ENCODE measurements at places on chromosomes 3 and 15. TPM values are rescaled to one million over a fixed set of nuclear protein-coding genes. Genes with fewer than 3 reads are reported as not detected.

DNA sequence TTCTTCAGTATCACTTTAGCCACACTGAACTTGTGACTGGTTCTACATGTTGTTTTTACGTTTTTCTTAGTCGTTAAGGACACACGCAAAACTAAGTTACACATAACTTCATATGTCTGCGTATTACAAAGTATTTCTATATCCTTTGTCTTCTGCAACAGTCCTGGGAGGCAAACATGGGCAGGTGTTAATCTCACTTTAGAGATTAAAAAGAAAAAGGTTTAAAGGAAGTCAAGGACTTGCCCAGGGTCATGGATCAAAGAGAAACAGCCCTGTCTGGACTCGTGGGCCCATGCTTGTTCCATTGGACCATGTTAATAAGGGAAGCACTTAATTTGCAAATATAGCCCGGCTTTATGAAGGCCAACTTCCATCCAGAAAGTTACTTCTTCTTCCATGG, 98.6 kb upstream of the LPP start:
- H3K36me3 ChIP-seq: no peaks in the 10 kb centered on the region
- peaks cover 5% of the 10 kb centered on the region for H3K4me1 ChIP-seq
- no peak overlapping the region for H3K27ac ChIP-seq
- H3K4me3 ChIP-seq: no peak overlapping the region

PAK6 gene
- total RNA-seq: 0.73 TPM

- no peak for DNase-seq
- H3K4me1 ChIP-seq: no peaks in the 10 kb centered on the region
- no peak overlapping the region for H3K4me3 ChIP-seq
- H3K27me3 ChIP-seq: peaks cover 2% of the 10 kb centered on the region
- H3K27ac ChIP-seq: no peak overlapping the region
Observed at GRCh38 chr15:100672959-100673358, 70.6 kb downstream of the ASB7 start.

- peaks cover 21% of the 10 kb centered on the region for H3K27me3 ChIP-seq
- no peaks in the 10 kb centered on the region for H3K36me3 ChIP-seq
- no peak for DNase-seq
- no peak overlapping the region for H3K27ac ChIP-seq
- H3K4me3 ChIP-seq: no peak overlapping the region
- H3K4me1 ChIP-seq: no peaks in the 10 kb centered on the region
Observed at GRCh38 chr3:46649436-46649835, 37.1 kb downstream of the FAM240A start.
